ENCODE measurements at places on chromosomes 12 and 14.

DNA sequence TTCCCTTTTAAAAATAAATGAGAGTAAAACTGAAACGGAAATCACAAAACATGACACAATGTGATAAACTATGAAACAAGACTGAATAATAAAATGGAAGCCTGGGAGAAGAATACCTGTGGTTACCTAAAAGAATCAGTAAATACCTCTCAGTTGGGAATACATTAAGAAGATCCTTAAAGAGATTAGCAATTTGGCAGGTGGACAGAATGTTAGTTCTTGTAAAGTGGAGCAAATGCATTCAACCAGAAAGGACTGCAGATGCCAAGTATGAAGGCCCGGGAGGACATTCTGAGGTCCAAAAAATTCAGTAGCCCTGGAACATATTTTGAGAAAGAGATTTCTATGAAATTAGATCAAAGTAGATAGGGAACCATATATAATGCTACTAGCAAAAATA is 861.3 kb upstream of the SEL1L start:
- DNase-seq: no peak

GRCh38 chr14:32478050-32478449 is 149.0 kb downstream of the AKAP6 start:
- no peak for DNase-seq

DNA sequence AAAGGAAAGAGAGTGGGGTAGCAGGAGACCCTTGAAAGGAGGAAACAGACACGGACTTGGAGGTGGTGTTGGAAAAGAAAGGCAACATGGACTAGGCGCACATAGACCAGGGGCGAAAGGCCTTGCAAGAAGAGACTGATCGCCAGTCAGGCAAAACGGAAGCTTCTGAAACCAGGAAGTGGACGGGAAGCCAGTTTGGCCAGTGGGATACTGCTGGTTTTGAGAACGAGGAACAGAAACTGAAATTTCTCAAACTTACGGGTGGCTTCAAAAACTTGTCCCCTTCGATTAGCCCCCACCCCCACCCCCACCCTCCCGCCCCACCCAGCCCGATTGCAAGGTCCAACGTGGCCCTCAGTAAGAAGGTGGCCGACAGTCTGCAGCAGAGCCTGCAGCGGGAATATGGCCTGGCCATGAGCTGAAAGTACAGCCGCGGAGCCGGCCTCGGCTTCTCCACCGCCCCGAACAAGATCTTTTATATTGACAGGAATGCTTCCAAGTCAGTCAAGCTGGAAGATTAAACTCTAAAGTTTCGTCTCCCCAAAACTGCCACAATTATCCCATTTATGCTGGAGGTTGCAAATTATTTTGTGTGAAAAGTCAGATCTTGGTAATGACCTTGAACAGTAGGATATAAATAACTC is 364.7 kb downstream of the BCAT1 start:
- DNase-seq: no peak

DNA sequence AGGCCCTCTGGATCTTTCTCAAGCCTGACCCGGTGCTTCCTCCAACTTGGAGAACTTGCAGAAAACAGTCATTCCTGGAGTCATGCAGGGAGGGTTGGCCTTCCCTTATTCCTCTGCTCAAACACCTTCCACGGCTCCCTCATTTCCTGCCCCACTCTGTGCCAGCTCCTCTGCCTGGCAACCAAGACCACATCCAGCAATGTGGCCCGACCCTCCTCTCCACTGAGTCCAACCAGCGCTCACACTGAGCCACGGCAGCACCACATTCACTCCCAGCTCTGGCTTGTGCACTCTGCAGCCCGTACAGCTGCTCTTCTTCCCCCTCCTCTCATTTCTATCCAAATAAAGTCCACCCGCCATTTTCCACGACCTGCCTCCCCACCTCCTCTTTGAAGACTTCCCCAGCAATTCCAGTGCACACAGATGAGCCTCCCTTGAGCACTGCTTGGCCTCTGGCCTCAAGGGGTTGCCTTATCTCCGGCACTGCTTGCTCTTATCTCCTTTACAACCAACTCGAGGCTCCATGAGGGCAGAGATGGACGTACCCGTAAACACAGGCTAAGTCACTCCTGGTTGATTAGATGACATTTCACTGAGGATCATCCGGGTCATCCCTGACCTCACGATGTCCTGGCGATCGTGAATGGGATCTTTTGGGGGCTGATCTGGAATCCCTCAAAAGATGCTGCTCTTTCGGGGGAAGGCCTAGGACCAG is 5.4 kb downstream of the PGF start:
- no peak for DNase-seq

GRCh38 chr12:104680070-104680469 is 223.3 kb downstream of the CHST11 start:
- no peak for DNase-seq

DNA sequence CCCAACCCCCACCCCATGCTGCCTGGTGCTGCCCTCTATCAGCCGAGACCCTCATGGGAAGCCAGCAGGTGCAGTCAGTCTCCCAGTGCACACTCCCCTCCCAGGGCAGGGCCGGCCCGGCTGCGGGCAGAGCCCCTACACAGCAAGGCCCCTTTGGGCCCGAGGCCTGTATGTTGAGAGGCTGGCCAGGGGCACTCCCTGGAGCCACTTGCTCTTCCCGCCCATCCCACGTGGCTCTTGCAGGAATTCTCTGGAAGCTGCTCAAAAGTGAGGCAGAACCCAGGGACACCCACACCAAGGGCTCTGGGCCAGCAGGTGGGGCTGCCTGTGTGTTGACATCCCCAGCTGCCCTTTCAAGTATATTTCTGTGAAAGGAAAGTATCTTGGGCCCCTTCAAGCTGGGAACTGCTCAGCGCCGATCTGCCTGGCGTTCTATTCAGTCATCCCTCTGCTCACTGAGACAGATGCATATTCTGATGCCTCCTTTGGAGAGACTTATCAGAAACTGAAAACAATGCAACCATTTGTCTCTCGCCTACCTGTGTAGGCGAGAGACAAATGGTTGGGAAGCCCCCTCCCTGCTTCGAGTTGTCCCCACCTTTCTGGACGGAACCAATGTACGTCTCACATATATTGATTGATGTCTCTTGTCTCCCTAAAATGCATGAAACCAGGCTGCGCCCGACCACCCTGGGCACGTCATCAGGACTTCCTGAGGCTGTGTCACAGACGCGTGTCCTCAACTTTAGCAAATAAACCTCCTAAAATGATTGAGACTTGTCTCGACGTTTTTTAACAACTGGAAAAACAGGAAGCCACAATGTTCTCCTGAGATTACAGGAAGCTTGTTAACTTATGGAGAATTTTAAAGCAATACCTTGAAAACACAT is 6.0 kb downstream of the GPR132 start:
- DNase-seq: no peak

DNA sequence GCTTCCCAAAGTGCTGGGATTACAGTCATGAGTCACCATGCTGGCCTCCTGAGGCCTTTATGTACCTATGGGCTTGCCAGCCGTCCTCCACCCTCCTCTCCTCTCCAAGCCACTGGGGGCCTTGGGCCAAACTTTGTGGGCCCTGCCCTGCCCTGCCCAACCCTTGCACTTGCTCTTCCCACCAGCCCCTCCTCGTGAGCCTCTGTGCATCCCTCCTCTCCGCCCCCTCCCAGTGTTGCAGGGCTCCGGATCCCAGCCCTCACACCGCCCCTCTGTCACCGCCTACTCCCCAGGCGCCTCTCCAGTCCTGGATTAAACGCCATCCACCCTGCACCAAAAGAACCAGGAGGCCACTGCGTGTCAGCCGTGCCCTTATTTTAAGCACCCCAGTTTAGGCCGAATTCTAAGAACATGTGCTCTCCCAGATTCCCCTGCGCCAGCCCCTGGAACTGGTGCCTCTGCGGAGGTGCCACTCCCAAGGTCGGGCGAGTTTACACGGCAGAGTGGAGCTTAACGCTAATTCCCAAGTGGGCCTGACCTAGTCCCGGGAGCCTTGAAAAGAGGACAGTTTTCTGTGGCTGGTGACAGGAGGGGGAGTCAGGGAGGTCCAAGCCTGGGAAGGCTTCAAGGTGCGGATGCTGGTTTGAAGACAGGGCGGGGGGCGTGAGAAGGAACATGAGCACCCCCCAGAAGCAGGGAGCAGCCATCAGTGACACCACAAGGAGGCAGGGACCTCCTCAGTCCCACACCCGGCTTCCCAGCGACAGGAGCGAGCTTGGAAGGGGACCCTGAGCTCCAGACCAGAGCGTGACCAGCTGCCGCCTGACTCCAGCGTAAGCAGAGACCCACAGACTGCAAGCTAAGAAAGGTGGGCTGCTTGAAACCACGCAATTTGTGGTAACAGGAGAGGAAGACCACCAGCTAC is 21.2 kb upstream of the CDCA4 start:
- no peak for DNase-seq

DNA sequence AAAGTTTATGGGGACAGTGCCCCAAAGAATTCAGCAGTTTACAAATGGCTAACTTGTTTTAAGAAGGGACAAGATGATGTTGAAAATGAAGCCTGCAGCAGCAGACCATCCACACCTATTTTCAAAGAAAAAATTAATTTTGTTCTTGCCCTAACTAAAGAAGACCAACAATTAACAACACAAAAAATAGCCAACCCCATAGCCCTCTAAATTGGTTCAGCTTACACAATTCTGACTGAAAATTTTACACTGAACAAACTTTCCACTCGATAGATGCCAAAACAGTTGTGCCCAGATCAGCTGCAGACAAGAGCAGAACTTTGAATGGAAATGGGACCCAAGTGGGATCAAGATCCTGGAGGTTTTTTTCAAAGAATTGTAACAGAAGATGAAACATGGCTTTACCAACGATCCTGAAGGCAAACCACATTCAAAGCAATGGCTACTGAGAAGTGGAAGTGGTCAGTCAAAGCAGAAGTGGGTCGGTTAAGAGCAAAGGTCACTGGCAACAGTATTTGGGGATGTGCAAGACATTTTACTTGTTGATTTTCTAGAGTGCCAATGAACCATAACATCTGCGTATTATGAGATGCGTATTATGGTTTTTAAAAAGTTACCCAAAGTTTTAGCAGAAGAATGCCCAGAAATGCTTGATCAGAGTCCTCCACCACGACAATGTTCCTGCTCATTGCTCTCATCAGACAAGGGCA is 30.0 kb downstream of the SLC39A9 start:
- no peak for DNase-seq

- no peak for DNase-seq
These were observed 67.3 kb downstream of the PRIMA1 start for GRCh38 chr14:93720981-93721483.

DNA sequence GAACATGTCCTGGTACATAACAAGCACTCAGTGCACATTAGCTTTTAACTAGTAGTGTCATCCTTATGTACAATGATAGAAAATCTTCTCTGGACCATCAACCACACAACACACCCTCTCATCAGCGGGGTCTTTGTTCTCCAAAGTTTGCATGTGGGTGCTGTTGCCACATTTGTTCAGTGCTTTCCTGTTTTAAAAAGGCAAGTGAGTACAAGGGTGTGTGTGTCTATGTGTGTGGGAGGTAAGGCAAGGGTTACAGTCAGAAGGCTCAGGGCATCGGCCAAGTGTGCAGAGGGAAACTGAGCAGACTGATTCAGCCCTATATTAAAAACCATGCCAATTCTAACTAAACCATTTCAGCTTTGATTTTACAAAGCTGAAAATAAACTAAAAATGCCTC is 17.9 kb downstream of the KRT76 start:
- no peak for DNase-seq

DNA sequence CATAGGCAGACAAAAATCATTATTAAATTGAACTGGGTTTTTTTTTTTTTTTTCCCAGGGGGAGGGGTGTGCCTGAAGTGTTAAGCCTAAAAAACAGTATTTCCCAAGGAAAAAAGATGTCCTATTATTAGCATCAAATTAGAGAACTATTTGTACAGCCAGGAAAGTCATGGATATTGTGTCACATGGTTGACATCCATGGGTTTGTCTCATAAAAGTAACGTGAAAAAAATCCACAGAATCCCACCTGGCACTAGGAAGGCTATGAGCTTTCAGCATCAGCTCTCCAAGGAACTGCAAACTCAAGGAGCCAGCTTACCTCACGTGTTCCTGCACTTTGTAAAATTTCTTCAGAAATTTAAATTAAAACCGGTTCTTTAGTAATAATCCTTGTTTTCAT is 69.1 kb upstream of the EGLN3 start:
- DNase-seq: no peak

DNA sequence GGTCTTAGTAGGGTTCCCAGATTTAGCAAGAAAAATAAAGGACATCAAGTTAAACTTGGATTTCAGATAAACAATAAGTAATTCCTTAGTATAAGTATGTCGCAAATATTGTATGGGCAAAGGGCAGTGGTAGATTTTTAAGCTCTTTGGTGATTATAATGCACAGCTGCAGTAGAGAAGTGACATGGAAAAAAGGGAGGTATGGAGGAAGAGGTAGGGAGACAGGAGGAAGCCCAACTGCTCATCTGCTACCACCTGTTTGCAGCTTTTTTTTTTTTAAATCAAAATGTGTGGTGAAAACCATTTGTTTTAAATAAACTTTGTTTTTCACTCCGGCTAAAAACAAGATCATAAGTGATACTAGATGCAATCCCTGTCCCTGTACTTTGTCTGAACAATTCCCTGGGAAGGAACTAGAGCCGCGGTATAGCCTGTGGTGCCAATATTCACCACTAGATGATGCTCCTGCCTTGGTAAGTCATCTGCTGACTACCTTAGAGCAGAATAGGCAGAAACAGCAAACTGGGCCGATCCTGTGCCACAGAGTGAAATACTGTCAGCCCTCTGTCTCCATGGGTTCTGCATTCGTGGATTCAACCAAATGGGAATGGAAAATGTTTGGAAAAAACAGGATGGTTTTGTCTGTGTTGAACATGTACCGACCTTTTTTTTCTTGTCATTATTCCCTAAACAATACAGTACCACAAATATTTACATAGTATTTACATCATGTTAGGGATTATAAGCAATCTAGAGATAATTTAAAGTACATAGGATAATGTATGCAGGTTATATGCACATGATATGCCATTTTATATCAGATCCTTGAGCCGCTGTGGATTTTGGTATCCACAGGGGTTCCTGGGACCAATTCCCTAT is 62.4 kb upstream of the PLBD1 start:
- DNase-seq: peak; percentile 75

DNA sequence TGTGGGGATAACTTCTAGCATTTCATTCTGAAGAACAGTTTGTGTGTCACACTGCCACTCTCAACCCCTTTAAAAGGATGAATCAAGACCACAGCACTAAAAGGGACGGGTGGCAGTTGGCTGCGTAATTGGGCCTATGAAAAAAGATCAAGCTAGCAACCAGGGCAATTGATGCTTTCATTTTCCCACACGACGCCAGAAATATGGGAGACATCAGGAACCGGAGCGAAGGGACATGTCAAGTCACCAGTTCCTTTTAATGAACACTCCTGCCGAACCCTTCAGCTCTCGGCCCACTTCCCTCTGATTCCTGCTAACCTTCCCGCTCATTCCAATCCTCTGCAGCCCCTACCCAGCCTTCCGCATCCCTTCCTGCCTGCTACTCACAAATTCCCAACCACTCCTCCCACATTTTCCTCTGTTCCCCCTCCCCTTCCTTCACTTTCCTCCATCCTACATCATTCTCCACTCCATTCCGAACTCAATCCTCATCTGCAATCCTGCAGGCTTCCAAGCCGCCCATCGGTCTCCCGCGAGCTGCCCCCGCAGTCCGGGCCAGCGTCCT is 753 bp downstream of the CSRNP2 start:
- DNase-seq: peak; percentile 79

GRCh38 chr12:75964150-75964549 is 67.4 kb downstream of the PHLDA1 start:
- DNase-seq: no peak

GRCh38 chr12:117067016-117067415 is 32.2 kb downstream of the TESC start:
- no peak for DNase-seq

Measured in mesenchymal stem cell (in vitro differentiated cells and primary cell).